ENCODE measurements at places on chromosomes 1 and 21.

- DNase-seq, result no peak
Measured at GRCh38 chr1:203754455-203754864, 10.5 kb upstream of the LAX1 start.

- peak; percentile 49 for DNase-seq
Measured at GRCh38 chr1:241610056-241610815, 29.9 kb downstream of the CHML start.

GRCh38 chr1:25109531-25109951, 122.8 kb downstream of the SYF2 start:
- no peak for DNase-seq

DNA sequence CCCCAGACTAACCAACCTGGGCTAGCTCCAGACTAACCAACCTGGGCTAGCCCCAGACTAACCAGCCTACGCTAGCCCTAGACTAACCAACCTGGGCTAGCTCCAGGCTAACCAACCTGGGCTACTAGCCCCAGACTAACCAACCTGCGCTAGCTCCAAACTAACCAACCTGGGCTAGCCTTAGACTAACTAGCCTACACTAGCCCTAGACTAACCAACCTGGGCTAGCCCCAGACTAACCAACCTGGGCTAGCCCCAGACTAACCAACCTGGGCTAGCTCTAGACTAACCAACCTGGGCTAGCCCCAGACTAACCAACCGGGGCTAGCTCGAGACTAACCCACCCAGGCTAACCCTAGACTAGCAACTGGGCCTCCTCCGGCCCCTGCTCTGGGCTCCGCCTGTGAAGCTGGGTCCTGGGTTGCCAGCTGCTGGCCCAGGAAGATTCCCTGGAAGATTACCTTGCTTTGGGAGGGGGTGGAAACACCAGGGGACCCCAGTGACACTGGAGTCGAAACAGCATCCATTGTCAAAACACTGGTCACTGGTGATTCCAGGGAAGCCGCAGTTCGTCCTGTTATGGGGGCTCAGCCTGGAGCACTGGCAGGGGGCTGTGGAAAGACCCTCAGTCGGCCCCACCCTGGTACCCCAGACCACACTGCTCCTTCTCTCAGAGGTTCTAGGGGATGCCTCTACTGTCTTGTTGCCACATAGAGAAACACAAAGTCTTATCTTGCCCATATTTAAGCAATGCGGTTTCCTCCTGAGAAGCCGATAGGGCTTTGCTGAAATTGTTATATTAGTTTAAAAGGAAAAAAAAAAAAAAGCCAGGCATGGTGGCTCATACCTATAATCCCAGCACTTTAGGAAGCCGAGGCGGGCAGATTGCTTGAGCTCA, 1.1 kb downstream of the TFF2 start:
- no peak for DNase-seq

DNA sequence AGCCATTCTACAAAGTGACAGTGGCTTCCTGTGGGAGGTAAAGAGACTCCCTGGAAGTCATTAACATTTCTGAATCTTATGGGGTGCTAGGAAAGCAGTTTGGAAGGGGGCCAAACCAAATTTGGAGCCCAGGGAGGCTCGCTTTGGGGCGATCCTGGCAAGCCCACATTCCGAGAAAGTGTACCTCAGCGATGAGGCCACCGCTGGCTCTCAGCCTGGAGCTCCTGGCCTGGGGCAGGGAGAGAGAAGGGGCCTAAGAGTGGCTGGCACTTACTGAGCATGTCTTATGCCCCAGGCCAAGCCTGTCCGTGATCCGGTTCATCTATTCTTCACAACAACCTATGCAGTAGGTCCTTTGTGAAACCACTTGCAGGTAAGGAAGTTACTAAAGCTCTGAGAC, 98.8 kb downstream of the CCDC185 start:
- DNase-seq, result no peak

GRCh38 chr1:172375211-172375631, 45.3 kb upstream of the C1orf105 start:
- DNase-seq, result no peak

GRCh38 chr1:225962440-225962975, 21.5 kb upstream of the LEFTY2 start:
- DNase-seq, result peak; percentile 34

- DNase-seq, result peak; percentile 23
Measured at GRCh38 chr21:16082038-16082816, 352.4 kb downstream of the USP25 start.

DNA sequence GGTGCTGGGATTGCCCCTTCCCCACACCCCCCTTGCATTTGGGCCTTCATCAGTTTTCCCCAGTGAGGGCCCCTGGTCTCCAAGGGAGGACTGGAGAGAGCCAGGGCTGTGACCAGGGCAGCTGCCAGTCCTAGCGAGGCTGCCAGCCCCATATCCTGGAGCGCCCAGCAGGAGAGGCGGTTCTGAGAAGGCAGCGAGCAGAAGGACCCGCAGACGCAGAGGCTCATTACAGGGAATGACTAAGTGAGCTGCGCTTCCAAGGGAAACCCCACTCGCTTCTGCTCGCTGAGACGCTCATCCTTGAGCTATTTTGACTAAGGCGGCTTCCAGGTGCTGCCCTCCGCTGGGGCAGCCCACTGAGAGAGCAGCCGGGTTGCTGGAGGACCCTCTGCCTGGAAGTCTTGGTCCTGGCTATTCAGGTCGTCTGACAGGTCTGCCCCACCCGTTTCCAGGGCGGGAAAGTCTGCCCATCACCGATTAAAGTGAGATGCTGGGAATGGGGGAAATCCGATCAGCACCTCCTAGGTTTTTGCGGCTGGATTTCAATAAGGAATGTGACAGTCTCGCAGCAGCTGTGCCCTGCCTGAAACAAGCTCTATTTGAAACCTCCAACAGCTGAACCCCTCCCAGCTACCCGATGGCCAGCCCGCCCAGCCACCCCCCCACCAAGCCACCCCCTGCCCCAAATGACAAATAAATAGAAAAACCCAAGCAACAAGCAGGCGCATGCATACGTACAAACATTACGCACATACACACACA, 2.8 kb downstream of the KCNN3 start:
- DNase-seq, result peak; percentile 90

DNA sequence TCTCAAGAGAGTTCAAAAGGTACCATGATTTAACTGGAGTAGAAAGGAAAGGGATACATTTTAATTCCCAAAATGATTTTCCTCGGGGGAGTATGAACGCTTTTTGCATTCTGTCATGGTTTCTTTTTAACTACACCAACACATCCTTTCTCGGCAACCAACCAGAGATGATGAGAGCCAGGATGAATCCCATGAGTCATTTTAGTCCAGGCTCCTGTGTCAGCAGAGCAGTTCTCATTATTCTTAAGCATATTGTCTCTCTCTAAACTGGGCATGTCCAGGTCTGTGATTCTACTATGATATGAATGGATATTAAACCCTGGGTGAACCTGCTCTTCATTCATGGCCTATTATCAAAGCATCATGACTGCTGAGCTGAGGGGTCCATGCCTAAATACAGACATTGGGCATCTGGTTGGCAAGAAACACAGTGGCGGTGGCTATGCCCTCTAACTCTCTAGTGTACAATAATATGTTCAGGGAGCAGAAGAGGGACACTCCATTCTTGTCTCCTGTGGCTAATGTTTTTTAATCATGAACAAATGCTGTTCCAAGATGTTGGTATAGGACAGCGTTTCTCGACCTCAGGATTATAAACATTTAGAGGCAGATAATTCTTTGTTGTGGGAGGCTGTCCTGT, 124.3 kb upstream of the ESRRG start:
- DNase-seq, result peak; percentile 43

DNA sequence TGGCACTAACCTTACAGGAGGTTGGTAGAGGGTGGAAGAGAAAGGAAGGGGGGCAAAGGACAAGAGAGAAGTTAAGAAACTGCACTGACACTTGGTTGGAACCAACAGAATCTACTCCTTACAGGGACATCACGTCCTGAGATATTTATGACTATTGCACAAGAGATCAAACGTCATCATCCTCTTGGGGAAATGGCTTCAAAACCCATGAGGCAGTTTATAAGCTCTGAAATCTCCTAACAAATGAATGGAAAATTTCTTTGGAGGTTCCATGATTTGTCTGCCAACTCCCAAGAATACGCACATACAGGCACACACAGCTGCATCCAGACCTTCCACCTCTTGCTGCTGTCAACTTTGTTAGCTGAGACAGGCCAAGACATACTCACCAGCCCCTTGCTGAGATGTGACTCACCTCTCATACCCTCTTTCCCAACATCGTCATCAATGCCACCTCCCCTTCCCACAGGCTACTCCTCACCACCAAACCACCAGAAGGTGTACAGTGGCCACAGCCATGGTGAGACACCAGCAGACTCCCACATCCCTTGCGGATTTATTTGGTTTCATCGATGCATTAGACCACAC, 135.5 kb downstream of the SETD4 start:
- DNase-seq, result peak; percentile 91

GRCh38 chr1:108199781-108200686, at the start of gene SLC25A24:
SLC25A24 (minus strand) TSS chr1:108200343; CDS start chr1:108200138, 205 bp downstream.
- DNase-seq, result peak; percentile 93

DNA sequence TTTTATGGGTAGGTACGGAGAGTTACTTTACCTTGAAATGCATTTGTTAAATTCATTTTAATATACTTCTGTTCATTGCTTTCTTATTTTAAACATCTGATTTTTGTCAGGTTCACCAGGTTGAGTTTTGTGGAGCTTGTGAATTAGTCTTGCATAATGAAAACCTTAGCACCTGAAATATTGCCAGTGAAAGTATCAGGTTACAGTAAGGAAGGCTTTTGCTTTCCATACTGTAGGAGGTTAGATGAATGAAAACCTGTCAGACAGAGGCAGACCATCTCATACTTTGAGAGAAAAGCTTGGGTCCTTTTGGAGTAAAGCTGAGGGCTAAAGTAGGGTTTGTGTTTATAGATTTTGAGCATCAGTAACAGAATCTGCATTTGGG, 34.7 kb downstream of the THRAP3 start:
- DNase-seq, result peak; percentile 60

GRCh38 chr1:34898330-34898761, 31.1 kb downstream of the DLGAP3 start:
- no peak for DNase-seq

DNA sequence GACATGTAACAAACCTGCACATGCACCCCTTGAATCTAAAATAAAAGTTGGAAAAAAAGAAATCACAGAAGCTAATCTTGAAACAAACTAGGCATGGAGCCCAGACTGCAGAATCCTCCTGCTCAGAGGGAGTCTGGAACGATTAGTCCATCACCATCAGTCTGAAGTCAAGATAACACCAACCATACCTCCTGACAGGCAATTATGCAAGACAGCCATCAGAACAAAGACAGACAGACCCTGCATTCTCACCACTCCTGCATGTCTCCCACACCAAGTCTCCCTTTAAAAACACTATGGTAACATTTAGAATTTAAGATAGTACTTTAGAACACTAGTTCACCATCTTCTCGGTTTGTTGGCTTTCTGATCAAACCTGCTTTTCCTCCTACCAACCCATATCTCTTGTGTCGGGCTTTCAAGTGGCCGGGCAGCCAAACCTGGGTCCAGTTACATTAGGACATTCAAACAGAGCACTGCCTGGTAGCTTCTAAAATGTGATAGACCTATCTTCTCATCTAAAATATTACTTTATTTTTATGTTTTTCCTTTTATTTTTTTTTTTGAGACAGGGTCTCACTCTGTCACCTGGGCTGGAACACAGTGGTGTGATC, 10.1 kb downstream of the YARS1 start:
- peak; percentile 37 for DNase-seq

GRCh38 chr1:92511541-92511940, 24.8 kb upstream of the GFI1 start:
- DNase-seq, result no peak

DNA sequence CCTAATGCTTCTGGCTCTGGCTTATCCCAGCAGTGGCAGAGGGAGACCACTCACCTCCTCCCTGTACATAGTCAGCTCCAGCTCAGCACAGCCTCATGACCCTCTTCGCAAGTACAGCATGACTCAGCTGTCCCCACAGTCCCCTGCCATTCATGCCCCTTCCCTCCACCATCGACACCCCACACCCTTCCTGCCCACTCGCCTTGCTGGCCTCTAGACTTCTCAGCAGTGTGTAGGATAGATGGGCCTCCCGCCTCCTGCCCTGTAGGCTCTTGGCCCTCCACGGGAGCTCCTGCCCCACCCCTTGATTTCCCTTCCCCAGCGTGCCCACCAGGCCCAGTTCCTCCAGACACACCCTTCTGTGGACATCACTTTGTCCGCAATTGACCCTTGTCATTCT, 9.8 kb downstream of the NPR1 start:
- no peak for DNase-seq

Measured in astrocyte of the hippocampus (primary cell).